ENCODE measurements at places on chromosomes 2 and 18.

- DNase-seq = no peak
Observed at GRCh38 chr2:222306393-222307142, 7.8 kb upstream of the PAX3 start.

GRCh38 chr2:55985406-55985805 is 61.8 kb upstream of the EFEMP1 start:
- no peak for DNase-seq

DNA sequence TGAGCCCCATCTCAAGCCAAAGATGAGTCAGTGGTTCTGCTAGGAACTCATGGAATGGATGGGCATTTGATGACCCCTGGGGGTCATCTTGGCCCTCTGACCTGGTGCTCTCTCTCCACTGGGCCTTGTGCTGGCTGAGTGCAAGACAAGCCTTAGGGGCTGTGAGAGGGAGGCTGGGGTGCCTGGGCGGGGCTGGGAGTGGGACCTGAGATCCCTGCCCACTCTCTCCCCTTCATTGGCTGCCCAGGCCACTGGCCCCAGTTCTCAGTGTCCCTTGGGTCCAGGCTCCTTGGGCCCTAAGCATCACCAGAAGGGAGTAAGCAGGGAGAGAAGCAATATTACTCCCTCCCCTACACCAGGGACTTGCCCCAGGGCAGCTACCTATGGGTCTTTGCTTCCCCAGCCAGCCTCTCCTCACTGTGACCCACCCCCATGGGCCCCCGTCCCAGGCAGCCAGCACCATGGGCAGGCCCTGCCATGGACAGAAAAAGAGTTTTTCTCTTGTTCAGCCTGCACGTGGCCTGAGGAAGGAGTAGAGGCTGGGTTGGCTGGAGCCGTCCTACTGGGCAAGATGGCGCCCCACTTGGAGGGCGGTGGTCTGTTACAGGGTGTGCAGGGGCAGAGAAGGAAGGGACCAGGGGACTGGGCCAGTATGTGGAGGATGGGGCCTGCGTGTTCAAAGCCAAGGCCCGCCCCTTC is 33.6 kb downstream of the ATOH8 start:
- DNase-seq = no peak

DNA sequence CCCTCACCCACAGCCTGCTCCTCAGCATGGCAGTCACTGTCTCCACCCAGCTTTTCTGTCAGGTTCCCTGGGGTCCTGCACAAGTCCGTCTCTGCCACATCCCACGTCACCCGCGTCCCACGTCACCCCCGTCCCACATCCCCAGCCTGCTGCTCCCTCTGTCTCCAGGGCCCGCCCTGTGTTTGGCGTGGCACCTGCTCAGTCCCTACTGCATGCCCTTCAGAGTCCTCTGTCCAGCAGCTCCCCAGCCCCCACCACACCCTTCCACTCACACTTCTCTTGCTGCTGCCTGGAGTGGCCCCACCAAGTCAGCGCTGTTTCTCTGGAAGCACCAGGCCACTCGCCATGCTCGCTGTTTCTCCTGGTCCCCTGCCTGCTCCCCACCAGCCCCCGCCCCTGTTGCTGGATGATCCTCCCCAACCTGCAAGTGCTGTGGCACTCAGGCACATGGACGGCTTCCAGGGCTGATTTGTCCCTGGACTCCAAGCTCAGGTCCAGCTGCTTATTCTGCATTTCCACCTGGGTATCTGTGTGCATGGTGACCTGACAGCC is 18.8 kb downstream of the ATG4B start:
- DNase-seq = no peak

DNA sequence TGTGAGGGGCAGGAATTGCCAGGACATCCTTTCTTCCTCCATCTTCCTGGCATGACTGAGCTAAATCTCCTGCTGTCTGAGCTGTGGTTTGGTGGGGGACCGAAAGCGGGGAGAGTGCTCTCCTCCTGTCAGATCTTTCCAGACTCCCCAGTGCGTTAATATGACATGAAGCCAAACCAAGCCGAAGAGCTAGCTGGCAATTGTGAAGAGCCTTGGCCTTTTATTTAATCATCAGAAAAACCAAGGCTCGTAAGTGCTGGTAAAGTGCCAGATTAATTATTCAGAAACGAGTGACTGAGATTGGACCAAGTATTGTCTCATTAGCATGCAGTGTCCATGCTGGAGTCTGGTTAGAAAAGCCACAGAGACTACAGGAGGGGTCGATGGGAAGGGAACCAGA is 14.5 kb upstream of the LRPPRC start:
- no peak for DNase-seq

DNA sequence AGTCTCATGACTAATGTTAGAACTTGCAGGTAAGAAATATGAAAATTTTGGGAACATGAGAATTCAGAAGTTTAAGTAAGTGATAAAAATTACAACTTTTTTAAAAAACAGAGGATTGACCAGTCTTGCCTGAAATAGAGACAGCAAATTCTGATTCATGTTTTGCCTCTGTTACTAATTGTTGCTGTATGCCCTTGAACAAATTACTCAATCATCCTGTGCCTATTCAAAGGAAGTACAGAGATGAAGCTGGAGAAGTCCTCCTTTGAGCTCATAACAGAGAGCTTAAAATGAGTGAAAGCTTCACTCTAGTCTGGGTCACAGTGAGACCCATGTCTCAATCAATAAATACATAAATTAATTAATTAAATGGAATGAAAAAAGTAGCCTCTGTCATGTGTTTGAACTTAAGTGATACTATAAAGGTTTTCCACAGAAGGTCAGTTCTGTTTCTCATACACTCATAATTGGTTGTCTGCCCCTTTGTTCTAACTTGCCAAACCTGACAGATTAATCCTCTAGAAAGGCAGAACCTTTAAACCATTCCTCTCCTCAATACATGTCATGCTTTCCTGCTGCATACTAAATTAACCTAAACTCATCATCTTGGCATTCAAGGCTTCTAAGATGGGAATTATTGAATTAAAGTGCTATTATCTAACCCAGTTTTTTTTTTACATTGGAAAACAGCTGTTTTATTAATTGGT is 374.6 kb upstream of the LRATD1 start:
- no peak for DNase-seq

- no peak for DNase-seq
Observed at GRCh38 chr2:168034616-168035015, 212.8 kb downstream of the STK39 start.

DNA sequence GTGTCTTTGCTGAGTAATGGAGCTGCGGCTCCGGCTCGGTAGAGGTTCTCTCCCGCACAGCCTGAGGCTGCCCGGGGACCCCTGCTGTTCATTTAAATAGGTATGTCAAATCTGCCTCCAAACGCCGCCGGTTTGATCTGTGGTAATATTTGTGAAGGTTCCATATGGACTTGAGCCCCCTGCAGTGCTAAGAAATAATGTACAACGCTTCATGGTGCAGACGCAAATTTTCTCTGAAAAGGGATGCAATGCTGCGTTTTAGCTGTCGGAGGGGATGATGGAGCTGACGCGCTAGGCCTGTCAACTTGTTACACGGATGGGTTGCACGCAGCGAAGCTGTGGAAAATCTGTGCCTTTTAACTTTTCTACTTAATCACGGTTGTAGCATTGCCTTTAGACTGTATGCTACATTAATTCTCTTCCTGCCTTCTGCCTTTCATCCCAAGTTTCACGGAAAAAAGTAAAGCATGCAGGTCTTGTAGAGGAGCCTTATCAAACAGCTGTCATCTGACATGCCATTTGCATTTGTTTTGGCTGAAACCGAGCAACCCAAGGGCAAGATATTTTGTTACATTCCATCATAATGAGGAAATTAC is 43.2 kb downstream of the MRPS9 start:
- peak; percentile 43 for DNase-seq

DNA sequence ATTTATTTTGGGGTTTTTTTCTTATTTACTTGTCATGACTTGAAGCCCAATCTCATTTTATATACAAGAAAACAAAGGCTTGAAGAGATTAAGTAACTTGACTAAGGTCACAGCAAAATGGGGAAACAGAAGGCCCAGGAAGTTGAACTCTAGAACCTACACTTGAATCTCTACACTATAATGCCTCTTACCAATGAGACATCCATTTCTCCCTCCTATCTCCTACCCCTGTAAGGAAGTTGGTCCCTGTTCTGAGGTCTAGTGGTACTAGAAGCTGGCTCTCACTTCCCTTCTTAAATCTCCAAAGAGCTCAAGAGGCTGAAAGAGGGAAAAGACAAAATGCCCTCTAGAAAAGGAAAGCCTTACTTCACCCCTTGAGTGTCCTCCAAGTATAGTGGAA is 25.5 kb upstream of the IHH start:
- no peak for DNase-seq

DNA sequence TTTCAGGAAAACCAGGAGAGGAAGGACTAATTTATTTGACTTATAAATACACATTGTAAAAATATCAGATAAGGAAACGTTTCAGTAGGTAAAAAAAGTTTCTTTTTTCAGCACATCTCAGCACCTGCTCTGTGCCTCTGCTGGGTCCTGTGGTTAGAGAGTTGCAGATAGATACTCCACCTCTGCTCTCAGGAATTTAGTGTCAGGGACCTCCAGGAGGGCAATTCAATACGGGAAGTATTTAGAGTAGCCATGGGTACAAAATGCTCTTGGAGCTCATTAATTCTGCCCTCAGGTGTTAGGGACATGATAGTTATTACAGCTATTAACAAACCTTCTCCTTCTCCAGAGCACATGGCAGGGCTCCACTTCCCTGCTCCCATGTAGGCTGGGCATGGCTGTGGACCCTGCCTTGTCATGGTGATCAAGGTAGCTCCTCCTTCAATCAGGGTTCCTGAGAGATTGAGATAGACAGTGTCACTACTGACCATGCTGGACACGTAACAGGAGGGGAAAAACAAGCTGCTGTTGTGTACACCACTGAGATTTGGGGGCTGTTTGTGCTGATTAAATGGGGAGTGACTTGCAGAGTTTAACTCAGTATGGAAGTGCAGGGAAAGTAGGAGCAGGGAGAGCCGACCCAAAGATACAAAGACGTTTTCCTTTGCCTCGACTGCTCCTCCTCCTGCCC is 185.6 kb upstream of the COPS8 start:
- DNase-seq = peak; percentile 24

GRCh38 chr2:218857371-218858137 is 2.1 kb upstream of the WNT6 start:
- DNase-seq = no peak

- no peak for DNase-seq
Observed at GRCh38 chr2:146748046-146748445, 1096.8 kb upstream of the ACVR2A start.

- no peak for DNase-seq
Observed at GRCh38 chr2:24707143-24707542, 86.0 kb downstream of the PTRHD1 start.

DNA sequence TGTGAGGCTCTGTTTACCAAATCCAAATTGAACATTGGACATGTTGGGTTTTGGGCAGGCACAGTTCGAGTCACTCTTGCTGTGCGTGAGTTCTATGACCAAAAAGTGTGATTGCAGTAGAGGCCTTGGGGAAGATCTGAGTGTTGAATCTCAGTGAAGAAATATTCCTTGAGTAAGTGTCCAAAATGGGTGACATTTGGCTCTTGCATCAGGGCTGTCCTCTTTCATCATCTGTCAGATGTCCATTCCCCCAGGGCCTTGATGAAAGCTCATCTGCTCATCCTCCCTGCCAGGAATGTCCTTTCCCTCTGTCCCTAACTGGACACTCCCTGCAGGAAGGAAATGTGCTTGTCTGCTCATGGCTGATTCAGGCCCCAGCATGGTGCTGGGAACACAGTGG is 6.4 kb upstream of the SFTPB start:
- DNase-seq = no peak

- peak; percentile 25 for DNase-seq
Observed at GRCh38 chr2:193542762-193543161, 1348.0 kb upstream of the TMEFF2 start.

DNA sequence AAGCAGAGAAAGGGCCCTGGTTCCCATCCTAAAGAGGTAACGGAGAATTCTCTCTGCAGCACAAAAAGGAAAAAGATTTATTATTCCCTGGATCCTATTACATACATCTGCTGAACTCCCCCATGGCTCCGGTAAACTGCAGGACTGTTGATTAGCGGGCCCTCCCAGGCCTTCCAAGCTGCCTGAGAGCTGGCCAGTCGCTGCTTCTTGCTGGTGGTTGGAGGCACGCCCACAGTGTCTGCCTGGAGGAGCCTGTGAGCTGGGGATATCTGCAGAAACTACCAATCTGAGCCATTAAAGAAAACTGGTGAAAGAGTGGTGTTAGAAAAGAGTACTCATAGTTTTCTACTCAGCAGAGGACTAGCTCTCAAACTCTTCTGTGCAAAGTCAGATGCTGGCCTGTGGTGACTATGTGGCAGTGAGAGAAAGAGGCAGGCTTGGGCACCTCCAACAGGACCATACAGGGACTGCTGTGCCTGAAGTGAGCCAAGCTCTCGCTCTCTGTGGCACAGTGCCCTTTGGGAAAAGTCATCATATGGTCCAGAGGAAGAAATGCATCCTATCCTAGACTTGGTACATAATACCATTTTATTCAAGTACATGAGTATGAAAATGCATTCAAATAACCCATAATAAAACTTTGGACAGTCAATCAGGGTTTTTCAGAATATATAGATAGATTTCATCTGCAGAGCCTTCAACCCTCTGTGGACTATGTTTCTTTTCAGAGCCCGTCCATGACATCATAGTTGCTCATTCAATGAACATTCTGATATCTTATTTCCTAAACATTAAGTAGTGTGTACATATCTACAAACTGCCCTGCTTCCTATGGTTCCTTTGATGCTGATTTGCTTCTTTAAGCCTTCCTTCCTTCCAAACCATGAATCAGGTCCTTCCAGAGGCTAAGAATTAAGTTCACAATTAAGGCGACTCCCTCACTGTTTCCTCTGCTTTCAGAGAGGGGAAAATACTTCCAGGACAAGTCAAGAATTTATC is 242.0 kb upstream of the LYPD1 start:
- no peak for DNase-seq
